ENCODE measurements at places on chromosomes 7 and 10.

GRCh38 chr7:83290211-83290610, 127.5 kb upstream of the PCLO start:
- DNase-seq, result no peak

GRCh38 chr10:29635711-29636144, 957 bp upstream of the SVIL start:
- DNase-seq, result no peak

DNA sequence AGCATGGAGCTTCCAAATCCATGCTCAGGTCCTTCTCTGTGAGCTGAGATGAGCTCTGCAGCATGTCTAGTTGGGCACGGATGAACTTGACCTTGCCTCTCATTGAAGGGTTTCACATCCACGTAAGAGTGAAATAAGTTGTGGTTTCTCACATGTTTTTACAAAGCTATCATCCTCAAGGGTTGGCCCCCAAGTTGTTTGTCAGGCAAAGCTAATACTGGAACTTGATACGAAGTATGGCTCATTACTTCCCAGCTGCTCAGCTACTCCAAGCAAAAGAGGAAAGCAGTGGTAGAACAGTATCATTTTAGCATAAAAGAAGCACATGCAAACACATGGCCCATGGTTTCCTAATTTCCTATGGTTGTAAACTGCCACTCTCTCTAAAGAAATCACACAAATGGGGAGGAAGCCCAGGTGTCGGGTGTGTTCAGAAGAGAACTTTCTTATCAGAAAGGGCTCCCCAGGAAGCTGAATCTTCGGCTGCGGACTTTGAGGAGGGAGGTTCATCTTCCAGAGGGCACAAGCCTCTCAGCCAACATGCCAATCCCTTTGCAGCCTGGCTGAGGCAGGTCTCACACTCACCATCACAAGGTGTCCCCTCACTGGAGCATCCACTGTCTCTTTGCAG, 45.3 kb downstream of the PDLIM1 start:
- no peak for DNase-seq

DNA sequence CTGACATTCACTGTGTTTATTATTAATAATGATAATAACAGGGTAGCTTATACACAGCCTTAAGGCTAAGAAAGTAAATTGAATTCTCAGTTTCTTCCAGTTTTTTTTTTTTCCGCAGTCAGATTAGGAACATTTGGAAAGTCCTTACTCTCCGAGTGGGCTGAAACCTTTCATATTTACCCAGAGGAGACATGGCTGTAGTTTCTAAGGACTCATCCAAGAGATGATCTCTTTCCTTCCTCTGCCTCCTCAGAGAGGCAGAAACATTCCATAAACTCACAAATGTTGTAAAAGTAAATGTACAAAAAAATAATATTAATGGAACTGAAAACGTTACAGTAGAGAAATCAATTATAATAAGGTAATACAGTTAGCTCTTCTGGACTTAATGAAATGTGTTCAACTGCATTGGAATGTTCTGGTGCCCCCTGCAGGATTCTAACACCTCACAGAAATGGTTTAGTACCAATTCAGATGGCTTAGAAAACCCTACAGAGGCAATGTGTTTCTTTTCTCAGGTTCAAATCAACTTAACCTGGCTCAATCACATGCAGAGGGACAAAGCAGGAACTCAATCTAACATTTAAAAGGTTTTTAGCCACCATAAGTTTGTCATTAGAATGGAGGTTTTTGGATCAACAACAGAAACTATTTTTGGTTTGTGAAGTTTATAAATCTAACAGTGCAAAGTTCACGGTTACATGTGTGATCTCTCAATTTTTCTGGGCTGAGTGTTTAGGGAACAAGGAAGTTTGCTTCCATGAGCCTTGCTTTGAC, 71.7 kb downstream of the ICA1 start:
- DNase-seq, result peak; percentile 75

- no peak for DNase-seq
These were observed 2.1 kb downstream of the COL13A1 start for GRCh38 chr10:69803809-69804208.

DNA sequence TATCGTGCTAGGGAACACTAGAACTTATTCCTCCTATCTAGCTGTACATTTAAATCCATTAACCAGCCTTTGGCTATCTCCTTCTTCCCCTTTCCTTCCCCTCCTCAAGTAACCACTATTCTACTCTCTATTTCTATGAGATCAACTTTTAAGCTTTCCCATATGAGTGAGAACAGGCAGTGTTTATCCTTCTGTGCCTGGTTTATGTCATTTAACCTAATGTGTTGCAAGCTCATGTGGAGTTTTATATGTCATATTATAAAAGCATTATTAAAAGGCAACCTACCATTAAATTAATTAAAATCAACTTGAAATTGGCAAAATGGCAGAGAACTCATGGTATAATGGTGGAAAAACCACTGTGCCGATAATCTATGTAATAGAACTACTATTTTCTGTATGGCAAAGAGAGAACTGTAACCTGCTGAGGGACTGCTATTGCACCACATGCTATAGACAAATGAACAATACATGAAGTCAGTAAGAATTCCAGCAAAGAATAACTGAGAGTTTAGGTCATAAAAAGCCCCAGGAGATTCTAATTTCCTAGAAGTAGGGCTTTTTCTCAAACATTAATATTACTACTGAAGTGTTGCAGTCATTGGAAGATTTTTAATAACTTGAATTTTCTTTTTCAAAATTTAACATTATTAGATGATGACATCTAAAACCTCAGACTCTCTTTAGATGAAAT, 81.8 kb downstream of the LRRN3 start:
- DNase-seq, result no peak

- no peak for DNase-seq
These were observed 256.0 kb upstream of the TCERG1L start for GRCh38 chr10:131567279-131568162.

DNA sequence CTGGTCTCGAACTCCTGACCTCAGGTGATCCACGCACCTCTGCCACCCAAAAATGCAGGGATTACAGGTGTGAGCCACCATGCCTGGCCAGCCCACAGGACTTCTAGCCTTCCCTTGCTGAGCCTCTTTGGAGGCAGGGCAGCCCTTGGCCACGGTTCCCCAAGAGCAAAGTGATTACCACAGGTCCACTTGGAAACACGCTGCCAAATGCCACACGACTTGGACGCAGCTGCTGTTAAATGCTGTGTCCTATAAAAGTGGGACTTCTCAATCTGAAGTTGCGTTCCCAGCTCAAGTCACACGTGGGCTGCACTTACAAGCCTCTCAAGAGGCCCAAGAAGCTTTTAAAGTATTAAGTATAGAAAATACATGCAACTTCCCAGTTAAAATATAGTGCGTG, 30.1 kb downstream of the CTBP2 start:
- no peak for DNase-seq

- DNase-seq, result no peak
These were observed 46.0 kb upstream of the HPS1 start for GRCh38 chr10:98492763-98493162.

- DNase-seq, result peak; percentile 28
These were observed 4.2 kb downstream of the AHR start for GRCh38 chr7:17302575-17303142.

DNA sequence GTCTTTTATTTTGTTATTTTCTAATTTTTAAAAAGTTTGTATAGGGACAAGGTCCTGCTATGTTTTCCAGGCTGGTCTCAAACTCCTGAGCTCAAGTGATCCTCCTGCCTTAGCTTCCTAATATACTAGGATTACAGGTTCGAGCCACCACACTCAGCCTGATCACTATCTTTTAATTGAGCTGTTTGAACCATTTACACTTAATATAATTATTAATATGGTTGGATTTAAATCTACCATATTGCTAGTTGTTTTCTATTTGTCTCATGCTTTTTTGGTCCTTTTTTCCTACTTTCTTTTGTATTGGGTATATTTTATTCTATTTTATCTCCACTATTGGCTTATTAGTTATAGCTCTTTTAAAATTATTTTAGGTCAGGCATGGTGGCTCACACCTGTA, 13.2 kb upstream of the CNOT4 start:
- DNase-seq, result no peak

Measured in brain (organoid and tissue), 16 donors.